Chondrocyte (in vitro differentiated cells): ENCODE measurements at places on chromosomes 7 and 10. TPM values are rescaled to one million over a fixed set of nuclear protein-coding genes. Genes with fewer than 3 reads are reported as not detected.

DNA sequence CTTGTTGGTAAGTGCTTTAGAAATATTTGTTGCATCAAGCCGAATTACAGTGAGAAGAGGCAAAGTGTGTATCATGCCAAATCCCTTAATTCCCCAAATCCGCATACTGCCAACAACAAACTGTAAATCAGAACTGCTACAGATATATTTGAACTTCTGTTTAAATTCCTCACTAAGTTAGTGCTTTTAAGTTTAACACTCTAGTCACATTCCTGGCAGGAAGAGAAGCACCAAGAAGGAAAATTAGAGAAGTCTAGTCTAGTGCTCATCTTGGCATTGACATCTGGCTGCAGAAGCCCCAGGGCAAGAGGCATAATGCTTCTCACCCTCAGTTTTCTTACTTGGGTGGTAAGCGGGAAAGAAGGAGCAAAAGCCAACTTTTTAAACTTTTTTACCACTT, 343.5 kb downstream of the GPR37 start:
- no peaks in the 10 kb centered on the region for H3K36me3 ChIP-seq
- H3K4me1 ChIP-seq = no peaks in the 10 kb centered on the region
- H3K27me3 ChIP-seq = no peaks in the 10 kb centered on the region
- DNase-seq = no peak
- H3K27ac ChIP-seq = no peak overlapping the region

DNA sequence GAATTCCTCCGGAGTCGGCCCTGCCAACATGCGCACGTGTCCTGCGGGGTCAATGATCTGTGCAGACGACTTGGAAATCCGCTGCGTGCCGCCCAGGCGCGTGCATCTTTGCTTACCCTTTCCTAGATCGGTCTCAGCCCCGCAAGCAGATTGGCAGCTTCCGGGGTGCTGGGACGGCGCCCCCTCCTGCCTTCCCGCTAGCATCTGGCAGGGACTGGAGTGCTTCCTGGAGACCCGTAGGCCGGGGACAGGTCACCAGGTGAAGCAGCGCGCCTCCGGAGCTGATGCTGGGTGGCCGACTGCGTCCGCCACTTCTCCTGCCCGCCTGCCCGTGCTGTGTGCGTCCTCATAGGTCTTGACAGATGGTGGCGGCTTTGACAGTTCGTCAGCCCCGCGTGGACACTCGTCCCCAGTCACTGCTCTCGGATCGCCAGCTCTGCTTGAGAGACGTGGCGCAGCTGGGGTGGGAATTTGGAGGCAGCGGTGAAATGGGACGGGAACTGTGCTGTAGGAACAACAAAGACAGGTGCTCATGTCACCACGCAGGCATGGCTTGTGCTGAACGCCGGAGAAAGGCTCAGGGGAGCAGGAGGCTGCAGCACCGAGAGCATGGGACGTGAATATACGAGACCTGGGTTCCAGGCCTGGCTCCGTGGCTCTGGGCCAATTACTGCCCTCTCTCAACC, 21.9 kb upstream of the KCNK18 start:
- no peaks in the 10 kb centered on the region for H3K36me3 ChIP-seq
- no peak overlapping the region for H3K27ac ChIP-seq
- H3K4me1 ChIP-seq = peaks cover 13% of the 10 kb centered on the region
- peak; percentile 92 for DNase-seq
- H3K4me3 ChIP-seq = peak overlapping the region; percentile 70

- DNase-seq = no peak
- H3K4me1 ChIP-seq = peaks cover 5% of the 10 kb centered on the region
- no peak overlapping the region for H3K27ac ChIP-seq
- no peaks in the 10 kb centered on the region for H3K36me3 ChIP-seq
Measured at GRCh38 chr10:89651916-89652573, 7.0 kb upstream of the PANK1 start.

GRCh38 chr7:118006979-118007378, 133.7 kb upstream of the CTTNBP2 start:
- H3K36me3 ChIP-seq = no peaks in the 10 kb centered on the region
- no peak for DNase-seq
- H3K4me1 ChIP-seq = peaks cover 12% of the 10 kb centered on the region
- no peak overlapping the region for H3K27ac ChIP-seq

DNA sequence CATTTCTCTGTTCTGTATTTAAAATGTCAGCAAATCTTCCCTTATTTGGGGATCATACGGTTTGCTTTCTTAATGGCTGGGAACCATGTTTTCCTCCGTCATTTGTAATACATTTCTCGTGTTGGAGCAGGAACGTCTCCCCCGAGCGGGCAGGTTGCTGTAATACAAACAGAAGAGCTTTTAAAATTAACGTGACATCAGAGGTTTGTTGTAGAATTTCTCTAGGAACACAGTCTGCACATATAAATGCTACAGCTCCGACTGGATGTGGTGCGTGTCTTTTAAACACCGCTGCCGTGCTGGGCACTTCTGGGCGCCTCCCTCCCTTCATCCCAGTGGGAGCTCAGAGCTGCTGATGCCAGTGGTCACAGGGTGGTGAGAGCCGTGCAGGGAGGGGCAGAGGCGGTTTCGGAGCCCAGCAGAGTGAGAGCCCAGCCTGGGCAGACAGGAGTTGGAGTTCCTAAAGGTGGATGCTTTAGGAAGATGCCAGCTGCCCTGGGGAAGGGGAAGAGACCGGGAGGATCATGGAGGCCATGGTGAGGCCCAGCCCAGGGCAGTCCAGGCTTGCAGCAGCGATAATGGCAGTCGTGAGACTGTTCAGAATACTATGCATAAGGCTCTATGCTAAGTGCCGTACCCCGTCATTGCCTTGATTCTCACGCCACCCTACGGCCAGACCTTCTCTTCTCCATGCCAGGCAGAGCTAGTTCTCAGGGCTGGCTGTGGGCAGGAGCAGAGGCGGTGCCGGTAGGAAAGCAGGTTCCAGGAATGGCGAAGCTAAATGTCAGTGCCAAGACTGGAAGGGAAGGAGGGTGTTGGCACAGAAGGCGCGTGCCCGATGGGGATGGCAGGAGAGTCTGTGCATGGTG, 96.2 kb downstream of the GLRX3 start:
- H3K4me3 ChIP-seq = no peak overlapping the region
- no peaks in the 10 kb centered on the region for H3K4me1 ChIP-seq
- no peak overlapping the region for H3K27ac ChIP-seq
- H3K36me3 ChIP-seq = peaks cover 14% of the 10 kb centered on the region
- no peak for DNase-seq
- H3K27me3 ChIP-seq = no peaks in the 10 kb centered on the region

GRCh38 chr10:127117125-127117524, 79.3 kb downstream of the INSYN2A start:
- DNase-seq = no peak
- no peak overlapping the region for H3K27ac ChIP-seq
- no peaks in the 10 kb centered on the region for H3K27me3 ChIP-seq
- H3K4me3 ChIP-seq = no peak overlapping the region
- peaks cover 14% of the 10 kb centered on the region for H3K36me3 ChIP-seq

DNA sequence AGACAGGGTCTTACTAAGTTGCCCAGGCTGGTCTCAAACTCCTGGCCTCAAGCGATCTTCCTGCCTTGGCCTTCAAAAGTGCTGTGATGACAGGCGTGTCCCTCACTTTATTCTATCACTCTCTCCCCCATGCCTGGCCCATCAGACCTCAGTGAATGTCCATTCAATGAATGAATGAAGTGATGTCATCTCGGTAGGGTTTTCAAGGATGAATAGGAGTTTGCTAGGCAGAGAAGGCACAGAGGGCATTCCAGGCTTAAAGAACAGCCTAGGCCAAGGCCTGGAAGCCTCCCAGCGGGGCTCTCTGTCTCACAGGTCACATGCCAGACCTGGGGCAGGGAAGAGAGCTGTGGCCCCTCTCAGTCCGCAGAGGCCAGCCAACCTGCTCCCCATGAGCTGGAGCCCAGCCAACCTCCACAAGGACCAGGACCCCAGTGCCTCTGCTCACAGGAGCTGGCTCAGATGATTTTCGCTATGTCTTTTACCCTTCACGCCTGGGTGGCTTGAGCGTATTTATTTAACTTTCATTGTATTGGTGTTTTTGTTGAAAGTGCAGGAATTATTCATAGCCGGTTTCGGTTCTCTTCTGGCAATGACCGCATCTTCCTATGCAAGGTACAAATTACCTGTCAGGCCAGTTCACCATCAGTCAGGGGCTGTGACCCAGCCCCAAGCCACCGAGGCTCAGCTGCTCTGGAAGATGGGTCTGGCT, 11.8 kb upstream of the TNRC18 start:
- DNase-seq = no peak
- no peaks in the 10 kb centered on the region for H3K27me3 ChIP-seq
- peaks cover 15% of the 10 kb centered on the region for H3K36me3 ChIP-seq
- H3K4me1 ChIP-seq = peaks cover 19% of the 10 kb centered on the region
- no peak overlapping the region for H3K4me3 ChIP-seq

DNA sequence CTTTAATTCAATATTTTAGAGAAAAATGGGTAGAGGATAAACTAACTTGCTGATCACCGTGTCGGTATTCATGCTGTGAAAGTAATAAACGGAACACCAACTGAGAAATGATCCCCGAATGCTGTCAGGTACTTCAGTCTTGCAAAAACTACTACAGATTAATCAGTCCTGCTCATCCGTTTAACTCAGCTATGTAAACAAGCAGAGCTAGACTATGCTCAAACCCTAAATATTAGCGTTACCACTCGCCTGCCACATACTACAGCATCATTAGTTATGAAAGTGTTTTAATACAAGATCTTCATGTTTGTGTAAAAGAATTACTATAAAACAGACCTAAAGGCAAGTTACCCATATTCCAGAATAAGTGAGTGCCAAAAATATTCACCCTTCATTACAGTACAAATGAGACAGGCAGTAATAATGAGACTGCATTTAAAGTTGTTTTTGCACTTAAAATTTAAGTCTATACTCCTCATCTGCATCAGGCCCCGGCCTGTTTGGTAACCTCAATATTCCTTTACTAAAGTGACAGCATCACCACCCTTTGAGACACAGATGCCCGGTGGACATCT, 952 bp downstream of the DNMBP start:
- H3K4me1 ChIP-seq = peaks cover 58% of the 10 kb centered on the region
- H3K36me3 ChIP-seq = no peaks in the 10 kb centered on the region
- no peaks in the 10 kb centered on the region for H3K27me3 ChIP-seq

GRCh38 chr10:98488669-98489430, 42.1 kb upstream of the HPS1 start:
- no peaks in the 10 kb centered on the region for H3K36me3 ChIP-seq
- H3K4me3 ChIP-seq = no peak overlapping the region
- H3K27ac ChIP-seq = no peak overlapping the region
- H3K27me3 ChIP-seq = peaks cover 9% of the 10 kb centered on the region

GRCh38 chr10:404991-405390, 269.7 kb downstream of the ZMYND11 start:
- DNase-seq = no peak
- no peaks in the 10 kb centered on the region for H3K27me3 ChIP-seq
- no peak overlapping the region for H3K4me3 ChIP-seq
- peaks cover 31% of the 10 kb centered on the region for H3K36me3 ChIP-seq

DNA sequence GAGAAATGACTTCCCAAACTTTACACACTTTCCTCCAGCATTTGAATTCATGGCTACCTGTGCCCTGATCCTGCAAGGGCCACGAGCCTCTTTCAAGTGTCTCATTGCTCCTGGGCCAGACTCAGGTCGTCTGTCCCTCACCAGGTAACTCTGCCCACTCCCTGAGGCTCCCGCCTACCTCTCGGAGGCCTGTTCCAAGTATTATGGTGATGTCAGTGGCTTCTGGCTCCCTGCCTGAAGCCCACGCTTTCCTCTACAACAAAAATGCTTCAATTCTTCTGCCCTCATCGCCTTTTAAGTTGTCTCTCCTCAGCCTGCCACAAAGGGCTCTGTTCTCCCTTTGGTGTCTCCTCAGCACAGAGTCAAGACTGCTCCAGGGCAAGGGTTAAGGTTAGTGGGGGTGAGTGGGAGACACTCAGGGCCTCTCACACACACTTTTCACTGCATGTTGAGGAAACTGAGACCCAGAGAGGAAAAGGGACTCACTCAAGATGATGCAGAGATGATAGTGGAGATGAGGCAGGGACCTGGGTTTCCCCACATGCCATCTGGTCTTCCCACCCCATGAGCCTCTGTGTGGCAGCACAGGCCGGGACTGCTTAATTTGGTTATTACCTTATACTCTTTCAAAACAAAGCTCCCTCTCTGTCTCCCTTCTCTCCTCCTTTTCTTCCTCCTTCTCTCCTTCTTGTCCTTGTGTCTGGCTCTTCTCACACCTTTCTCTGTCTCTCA, 28.3 kb upstream of the EGR2 start:
- H3K27me3 ChIP-seq = peaks cover 16% of the 10 kb centered on the region
- H3K27ac ChIP-seq = no peak overlapping the region
- no peak overlapping the region for H3K4me3 ChIP-seq
- H3K36me3 ChIP-seq = no peaks in the 10 kb centered on the region
- no peaks in the 10 kb centered on the region for H3K4me1 ChIP-seq

DNA sequence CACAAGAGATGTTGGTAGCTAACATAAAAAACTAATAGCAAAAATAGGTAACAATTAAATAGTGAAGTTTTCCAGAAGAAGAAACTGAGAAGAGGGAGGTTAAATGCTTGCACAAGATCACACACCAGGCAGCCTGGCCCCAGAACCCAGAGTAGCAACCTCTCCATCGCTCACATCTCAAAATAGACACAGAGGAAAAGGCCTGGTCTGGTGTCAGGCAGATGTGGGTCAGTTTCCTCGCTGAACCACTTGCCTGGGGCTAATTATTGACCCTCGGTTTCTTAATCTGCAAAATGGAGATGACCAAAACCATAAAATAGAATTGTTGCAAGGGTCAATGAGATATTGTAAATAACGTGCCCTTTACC, 44.5 kb upstream of the STK17A start:
- no peak for DNase-seq
- peaks cover 54% of the 10 kb centered on the region for H3K4me1 ChIP-seq
- H3K27ac ChIP-seq = no peak overlapping the region
- no peak overlapping the region for H3K4me3 ChIP-seq

DNA sequence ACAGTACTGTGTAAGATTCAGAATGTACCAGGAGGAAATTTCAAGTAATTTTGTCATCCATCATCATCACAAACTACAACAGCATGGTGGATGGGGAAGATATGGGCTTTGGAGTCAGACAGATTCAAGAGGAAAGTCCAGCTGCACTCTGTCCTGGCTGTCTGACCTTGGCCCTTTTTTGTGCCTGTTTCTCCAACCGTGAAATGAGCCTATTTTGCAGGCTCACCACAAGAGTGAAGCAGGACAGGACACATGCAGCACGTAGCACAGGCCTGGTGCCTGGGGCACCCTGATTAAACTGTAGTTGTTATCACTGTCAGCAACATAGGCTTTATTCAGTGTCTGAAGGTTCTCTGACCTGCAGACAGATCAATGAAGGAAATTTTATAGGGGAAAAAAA, 37.6 kb downstream of the RHOBTB1 start:
- H3K4me1 ChIP-seq = peaks cover 71% of the 10 kb centered on the region
- peaks cover 8% of the 10 kb centered on the region for H3K36me3 ChIP-seq
- no peak for DNase-seq
- H3K27ac ChIP-seq = no peak overlapping the region
- H3K27me3 ChIP-seq = no peaks in the 10 kb centered on the region

GRCh38 chr7:82729172-82730030, 285.8 kb upstream of the CACNA2D1 start:
- no peaks in the 10 kb centered on the region for H3K27me3 ChIP-seq
- no peak for DNase-seq
- H3K4me3 ChIP-seq = no peak overlapping the region

- no peak overlapping the region for H3K27ac ChIP-seq
- no peaks in the 10 kb centered on the region for H3K4me1 ChIP-seq
- H3K4me3 ChIP-seq = no peak overlapping the region
- peaks cover 4% of the 10 kb centered on the region for H3K27me3 ChIP-seq
- no peak for DNase-seq
Measured at GRCh38 chr10:106712988-106713387, 451.5 kb downstream of the SORCS1 start.

Gene USP6NL
- 11.7 to 12.3 TPM (median 12.3 TPM) in 3 replicates for total RNA-seq

Gene COL1A2
- 11,901 to 12,433 TPM (median 12,302 TPM) in 3 replicates for total RNA-seq

Gene LRIT1
- not detected in 3 replicates for total RNA-seq

Gene FANK1
- total RNA-seq = 2.5 to 5.1 TPM (median 3.3 TPM) in 3 replicates

Gene RPA3
- 8.3 to 17.2 TPM (median 13.5 TPM) in 3 replicates for total RNA-seq

Gene PARG
- total RNA-seq = 24.2 to 28.3 TPM (median 26.5 TPM) in 3 replicates

Gene INSYN2A
- total RNA-seq = 0.10 to 0.68 TPM (median 0.13 TPM) in 3 replicates
